ENCODE measurements at places on chromosomes 6 and 20.

GRCh38 chr6:24255676-24256075, 102.2 kb downstream of the DCDC2 start:
- DNase-seq, result no peak

DNA sequence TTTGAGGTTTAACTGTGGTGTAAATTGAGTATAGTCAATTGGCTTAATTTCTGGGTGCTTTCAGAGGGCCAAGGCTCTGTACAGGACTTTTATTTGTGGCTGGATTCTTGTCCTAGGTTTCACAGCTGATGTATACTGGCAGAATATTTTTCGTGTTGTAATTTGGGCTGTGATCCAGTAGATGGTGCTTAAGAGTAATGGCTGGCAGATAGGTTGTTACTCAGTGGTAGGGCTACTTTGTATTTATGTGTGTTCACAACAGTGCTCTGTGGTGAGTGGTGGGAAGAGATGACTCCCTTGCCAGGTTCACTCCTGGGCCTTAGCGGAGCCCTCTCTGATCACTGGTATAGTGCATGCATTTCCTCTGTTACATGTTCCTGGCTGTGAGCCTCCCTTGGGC, 34.5 kb upstream of the FERMT1 start:
- DNase-seq, result no peak

- DNase-seq, result no peak
Observed at GRCh38 chr6:144350528-144350880, 65.4 kb downstream of the UTRN start.

GRCh38 chr6:54107470-54108090, 3.7 kb upstream of the MLIP start:
- DNase-seq, result no peak

DNA sequence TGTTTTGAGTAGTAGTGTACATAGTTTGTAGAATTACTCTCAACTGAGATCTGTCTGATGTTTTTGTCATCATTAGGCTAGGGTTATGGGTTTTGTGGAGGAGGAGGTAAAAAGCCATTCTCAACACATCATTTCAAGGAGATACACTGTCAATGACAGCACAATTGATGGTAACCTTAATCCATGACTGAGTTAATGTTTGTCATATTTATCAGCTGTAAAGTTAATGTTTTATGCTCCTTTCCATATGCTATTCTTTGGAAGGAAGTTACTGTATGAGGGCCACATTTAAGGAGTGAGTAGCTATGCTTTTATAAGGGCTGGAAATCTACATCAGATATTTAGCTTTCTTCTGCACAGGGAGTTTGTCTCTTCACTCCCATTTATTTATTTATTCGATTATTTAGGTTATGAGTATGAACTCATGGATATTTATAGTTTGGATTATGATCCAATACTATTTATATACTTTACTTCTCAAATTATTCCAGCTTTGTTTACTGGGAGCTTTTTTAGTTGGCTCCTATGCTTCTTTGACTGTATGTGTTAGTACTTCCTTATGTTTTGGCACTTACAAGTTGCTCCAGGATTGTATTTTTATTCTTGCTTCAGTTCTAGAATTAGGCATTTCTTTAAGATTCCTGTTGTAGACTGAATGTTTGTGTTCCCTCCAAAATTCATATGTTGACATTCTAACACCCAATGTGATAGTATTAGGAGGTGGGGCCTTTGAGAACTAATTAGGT, 156.6 kb upstream of the HCRTR2 start:
- no peak for DNase-seq
